Stimulated activated CD4-positive, alpha-beta T cell treated with anti-CD3 and anti-CD28 coated beads, Interleukin-15, amount 100 ng/mL, for 1 hour (primary cell): ENCODE measurements at places on chromosomes 2 and 18.

GRCh38 chr2:27086724-27087593 is at the start of gene KHK:
Gene KHK, plus strand, starts transcription at chr2:27086772. Its CDS starts 488 bp downstream, at chr2:27087260.
- no peak for DNase-seq

GRCh38 chr18:48787203-48788151 is 163.3 kb downstream of the SMAD7 start:
- DNase-seq = no peak

DNA sequence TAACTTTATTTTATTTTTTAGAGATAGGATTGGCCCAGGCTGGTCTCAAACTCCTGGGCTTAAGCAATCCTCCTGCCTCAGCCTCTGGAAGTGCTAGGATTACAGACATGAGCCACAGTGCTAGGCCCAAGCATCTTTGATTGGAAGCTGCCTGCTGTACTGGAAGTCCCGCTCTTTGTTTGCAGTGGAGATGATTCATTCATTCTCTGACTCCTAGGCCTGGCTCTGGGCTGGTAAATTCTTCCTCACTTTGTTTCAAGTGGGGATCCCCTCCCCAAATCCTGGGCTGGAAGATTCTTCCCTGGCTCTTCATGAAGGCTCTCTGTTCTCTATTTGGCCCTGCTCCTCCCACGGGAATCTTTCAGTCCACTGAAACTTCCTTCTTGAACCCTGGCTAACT is 81.9 kb downstream of the NEURL3 start:
- DNase-seq = no peak

GRCh38 chr2:46385786-46386577 is 88.8 kb downstream of the EPAS1 start:
- DNase-seq = no peak

- DNase-seq = no peak
These were observed 153.5 kb downstream of the ARHGAP15 start for GRCh38 chr2:143282684-143283083.

GRCh38 chr2:229780856-229781773 is 66.8 kb upstream of the DNER start:
- no peak for DNase-seq
